ENCODE measurements at places on chromosomes 16 and 17.

DNA sequence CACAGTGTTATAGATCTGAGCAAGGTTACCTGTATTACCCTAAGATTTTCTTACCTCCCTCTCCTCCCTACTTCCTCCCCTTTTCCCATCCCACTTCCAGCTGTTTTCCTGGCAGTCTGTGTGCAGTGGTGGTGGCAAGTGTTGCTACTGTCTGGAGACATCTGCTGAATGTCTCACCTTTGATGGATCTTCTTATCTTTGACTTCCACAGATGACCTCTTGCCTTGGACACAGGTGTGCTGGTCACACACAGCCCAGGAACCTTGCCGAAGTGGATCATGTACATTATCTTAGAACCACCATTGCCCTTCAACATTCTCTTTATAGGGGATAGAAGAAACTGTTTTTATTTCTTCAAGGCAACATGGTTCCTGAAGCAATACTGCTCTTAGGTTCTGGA, 245.1 kb downstream of the UTP18 start:
- no peak for DNase-seq

GRCh38 chr16:88785106-88785924, at the start of gene PIEZO1:
Gene PIEZO1, minus strand, starts transcription at chr16:88785220. Its CDS starts 256 bp downstream, at chr16:88784964.
- DNase-seq: peak; percentile 77

GRCh38 chr17:71251276-71251675, 869.5 kb upstream of the SOX9 start:
- no peak for DNase-seq

GRCh38 chr16:87572959-87573358, 29.3 kb upstream of the JPH3 start:
- DNase-seq: no peak

GRCh38 chr16:11053916-11054460, 109.6 kb downstream of the CLEC16A start:
- DNase-seq: no peak

GRCh38 chr17:73209436-73209835, 16.6 kb downstream of the COG1 start:
- DNase-seq: no peak

GRCh38 chr17:18139949-18140348, 31.4 kb downstream of the MYO15A start:
- DNase-seq: no peak

DNA sequence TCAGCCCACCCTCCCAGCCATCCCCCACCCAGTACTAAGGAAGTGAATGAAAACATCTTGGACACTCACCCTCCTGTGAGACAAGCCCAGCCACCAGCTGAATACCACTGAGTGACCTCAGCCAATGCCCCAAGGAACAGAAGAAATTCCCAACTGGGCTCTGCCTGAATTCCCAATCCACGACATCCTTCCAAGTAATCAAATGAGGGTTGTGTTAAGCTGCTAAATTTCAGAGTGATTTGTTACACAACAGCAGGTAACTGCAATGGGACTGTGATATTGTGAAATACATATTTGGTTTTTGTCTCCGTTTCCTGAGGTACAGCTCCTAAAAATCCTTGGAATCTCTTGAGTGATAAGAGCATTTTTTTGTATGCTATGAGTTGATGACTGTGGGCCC, 578.7 kb upstream of the CDH11 start:
- no peak for DNase-seq

GRCh38 chr17:76438906-76439305, 14.0 kb downstream of the UBE2O start:
- DNase-seq: no peak

- DNase-seq: no peak
Observed at GRCh38 chr16:69711115-69711740, 15.1 kb downstream of the NQO1 start.

GRCh38 chr17:80421381-80422090, 6.6 kb downstream of the ENDOV start:
- no peak for DNase-seq

DNA sequence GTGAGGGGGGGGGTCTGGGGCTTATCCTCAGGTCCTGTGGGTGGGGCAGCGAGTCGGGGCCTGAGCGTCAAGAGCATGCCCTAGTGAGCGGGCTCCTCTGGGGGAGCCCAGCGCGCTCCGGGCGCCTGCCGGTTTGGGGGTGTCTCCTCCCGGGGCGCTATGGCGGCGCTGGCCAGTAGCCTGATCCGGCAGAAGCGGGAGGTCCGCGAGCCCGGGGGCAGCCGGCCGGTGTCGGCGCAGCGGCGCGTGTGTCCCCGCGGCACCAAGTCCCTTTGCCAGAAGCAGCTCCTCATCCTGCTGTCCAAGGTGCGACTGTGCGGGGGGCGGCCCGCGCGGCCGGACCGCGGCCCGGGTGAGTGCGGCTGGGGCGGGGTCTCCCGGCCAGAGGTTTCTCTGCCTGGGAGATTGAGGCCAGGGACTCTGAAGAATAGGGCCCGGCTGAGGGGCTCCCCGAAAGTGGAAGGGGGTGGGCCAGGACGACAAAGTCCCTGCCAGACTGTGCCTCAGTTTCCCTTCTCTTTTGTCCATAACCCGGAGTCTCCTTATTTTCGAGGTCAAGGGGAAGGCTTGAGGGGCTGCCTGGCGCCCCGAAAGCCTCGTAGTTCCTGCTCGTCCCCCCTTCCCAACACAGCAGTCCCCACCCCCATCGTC, at the start of gene FGF11:
Gene FGF11, plus strand, starts transcription at position 51 of the 651 bp plus-strand sequence. Its CDS starts 109 bp downstream, at position 160.
- no peak for DNase-seq

GRCh38 chr17:74839990-74840852, 19.5 kb downstream of the GRIN2C start:
- DNase-seq: no peak

DNA sequence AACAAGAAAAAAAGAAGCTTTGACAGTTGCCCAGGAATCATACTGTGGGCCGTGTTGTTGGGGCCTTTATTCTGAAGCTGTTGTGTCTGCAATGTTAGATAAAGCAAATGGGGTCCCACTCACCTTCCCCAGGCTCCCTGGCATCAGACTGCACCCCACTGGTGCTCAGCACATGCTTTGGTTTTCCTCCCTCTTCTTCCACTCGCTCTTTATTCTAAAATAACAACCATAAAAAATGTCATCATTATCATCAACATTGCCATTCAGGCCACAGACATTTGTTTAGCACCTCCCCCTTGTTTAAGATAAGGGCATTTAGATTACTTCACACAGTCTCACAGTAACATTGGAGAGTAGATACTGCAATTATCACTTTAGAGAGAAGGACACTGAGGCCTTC, 8.2 kb downstream of the MYLK3 start:
- DNase-seq: no peak

DNA sequence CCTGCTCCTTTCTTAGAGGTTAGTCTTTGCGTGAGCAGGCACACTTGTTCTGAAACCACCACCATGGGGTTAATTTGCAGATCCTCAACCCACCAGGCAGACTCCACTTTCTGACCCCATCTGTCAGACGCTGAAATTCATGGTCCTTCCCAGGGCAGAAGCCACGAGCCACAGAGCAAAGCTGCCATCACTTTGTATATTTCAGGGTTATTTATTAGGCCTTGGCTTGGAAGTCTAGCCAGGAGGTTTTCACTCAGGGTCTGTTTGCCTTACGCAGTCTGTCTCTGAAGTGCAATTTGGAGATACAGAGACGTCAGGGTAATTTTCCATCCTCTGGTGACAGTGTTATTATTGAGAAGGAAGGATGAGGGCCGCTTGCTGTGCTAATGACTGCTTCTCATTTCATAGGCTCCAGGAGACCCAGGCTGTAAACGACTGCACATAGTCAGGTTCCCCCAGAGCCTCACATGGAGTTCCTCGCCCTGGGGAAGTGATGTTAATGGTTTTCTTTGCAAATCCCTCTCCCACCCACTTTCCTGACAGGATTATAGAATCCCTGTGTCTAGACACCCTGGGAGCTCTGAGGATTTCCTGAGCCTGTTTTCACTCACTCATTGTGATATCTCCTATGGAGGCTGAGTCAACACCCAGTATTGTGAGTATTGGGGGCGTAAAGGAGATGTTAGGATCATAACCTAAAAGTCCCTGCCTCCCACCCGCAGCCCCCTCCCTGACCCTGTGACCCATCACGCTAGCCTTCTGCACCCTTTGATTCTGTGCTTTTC, 269.0 kb downstream of the ABCC12 start:
- no peak for DNase-seq

DNA sequence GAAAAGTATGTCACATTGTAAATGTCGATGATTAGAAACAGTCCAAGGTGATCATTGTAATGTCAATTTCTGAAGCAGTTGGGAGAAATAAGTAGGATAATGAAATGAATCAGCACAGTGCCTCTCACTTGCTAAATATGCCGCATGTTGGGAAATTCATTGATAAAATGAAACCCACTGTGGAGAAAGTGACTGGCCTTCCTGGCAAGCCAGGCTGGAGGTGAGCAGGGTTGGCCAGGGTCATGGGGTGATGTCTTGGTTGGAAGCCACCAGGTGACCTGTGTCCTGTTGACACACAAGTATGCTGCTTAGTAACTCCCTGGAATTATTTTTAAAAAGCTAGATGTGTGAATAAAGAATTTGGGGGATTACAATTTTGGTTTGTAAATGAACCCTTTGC, 14.9 kb upstream of the WNT9B start:
- no peak for DNase-seq

DNA sequence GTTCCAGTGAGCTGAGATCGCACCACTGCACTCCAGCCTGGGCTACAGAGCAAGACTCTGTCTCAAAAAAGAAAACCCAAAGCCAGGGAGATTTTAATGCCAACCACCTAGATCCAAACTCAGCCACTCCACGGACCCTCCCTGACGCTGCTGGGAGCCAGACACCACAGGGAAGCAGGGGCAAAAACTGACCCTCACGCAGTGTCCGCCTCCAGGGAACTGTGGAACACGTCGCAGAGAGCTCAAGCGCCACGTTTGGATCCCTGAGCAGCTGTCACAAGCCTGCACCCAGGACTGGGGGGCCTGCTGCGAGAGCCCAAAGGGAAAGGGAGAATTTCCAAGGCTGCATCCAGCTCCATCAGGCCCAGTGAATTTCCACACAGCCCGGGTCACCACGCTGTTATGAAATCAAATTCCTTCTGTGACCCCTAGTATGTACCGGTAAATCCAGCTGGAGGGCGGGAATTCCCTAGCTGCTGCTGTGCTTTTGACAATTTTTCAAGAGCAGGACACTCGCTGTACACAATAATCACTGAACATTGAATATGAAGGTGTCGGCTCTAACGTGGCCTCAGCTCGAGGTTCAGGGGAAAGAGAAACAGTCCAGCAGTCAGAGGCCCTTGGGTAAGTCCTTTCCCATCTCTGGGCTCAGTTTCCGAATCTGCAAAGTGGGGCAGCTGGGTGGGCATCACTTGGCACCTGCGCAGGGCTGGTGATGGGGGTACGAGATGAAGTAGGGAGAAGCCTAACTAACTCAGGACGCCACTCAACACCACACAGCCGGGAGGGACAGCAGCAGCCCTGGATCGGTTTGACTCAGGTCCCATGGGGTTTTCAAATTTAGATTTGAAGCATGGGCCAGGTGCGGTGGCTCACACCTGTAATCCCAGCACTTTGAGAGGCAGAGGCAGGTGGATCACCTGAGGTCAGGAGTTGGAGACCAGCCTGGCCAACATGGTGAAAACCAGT, 8.6 kb downstream of the CARHSP1 start:
- DNase-seq: no peak

DNA sequence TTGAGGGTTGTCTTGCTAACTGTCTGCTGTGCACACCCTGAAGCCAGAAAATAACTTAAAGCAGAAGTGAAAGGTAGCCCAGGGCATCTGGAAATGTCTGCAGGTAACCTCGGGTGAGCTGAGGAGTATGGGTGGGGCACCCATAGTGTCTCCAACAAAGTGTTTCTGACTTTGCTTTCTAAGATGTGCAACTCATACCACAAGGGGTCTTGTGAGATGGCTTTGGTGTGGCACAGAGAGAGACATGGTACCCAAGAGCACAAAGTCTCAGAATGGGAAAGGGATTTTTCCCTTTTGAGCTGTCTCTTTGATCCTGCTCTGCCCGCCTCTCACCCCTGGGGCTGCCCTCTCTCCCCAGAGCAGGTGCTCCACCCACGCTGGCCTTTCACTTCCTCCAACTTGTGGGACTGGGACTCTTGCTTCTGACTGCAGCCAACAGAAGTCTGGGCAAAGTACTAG, 6.9 kb downstream of the CHD9 start:
- no peak for DNase-seq

DNA sequence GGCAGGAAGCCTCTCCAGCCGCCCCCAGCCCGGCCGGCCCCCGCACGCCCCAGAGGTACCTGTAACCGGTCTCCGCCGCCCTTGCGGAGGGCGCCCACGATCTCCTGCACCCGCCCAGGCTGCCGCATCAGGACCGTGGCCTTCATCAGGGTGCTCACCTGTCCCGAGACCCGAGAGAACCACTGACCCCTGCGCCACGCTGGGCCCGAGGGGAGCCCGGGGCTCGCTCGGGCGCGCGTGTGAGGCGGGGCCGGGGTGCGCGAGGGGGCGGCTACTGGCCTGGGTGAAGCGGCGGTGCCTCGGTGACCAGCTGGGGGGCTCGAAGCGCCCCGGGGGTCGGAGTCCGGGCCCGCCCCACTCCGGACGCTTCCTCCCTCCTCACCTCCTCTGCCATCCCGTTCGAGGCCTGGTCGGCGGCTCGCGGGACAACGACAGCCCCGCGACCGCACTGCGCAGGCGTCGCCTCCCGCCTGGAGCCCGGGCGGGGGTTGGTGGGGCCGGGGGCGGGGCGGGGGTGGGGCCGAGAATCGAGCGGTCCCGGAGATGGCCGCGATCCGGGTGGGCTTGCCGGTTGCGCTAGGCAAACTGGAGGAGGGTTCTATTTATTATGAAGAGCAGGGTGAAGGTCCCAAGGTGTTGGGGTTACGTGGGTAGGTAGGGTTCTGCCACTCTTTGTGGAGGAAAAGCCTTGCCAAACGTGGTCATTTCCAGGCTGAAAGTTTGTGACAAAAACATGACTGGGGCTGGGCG, at the start of gene NT5C3B:
Gene NT5C3B, minus strand, starts transcription at position 433 of the 750 bp plus-strand sequence. Its CDS starts 39 bp downstream, at position 394.
- DNase-seq: peak; percentile 38

All from stimulated activated CD4-positive, alpha-beta T cell treated with anti-CD3 and anti-CD28 coated beads, Interleukin-15, amount 100 ng/mL, for 1 hour (primary cell).